NCI-H1417 treated with DMSO at 0.1 percent for 48 hours (cell line): ENCODE measurements at places on chromosomes 5 and 9.

- no peak for DNase-seq
Measured at GRCh38 chr5:94276048-94276447, 342.4 kb downstream of the KIAA0825 start.

DNA sequence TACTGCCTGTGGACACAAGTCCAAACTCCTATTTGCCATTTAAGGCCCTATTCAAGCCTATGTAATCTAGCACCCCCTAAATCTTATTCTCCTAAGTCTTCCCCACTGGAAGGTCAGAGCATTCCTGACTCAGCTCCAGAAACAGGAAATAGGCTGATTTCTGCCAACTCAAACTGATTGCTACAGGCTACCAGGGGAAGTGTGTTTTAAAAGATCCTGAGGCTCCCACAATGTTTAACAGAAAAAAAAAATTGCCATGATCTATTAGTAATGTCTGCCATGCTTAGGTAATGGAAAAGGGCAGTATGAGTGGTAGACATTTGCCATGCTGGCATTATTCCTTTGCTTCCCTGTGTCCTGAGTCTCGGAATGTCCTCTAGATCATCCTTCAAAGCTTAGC lies 65.8 kb upstream of the BRINP1 start:
- DNase-seq = no peak

GRCh38 chr9:88278036-88278435 lies 110.2 kb upstream of the SPIN1 start:
- DNase-seq = no peak

GRCh38 chr5:179801304-179802206 lies 5.1 kb downstream of the MGAT4B start:
- no peak for DNase-seq

GRCh38 chr5:127112347-127112864 lies 39.1 kb upstream of the C5orf63 start:
- no peak for DNase-seq

GRCh38 chr5:76514292-76514691 lies 108.9 kb downstream of the F2RL2 start:
- DNase-seq = no peak

GRCh38 chr5:121024416-121025311 lies 560.6 kb downstream of the PRR16 start:
- DNase-seq = no peak

- no peak for DNase-seq
Measured at GRCh38 chr5:10073441-10074104, 176.1 kb downstream of the ATPSCKMT start.

DNA sequence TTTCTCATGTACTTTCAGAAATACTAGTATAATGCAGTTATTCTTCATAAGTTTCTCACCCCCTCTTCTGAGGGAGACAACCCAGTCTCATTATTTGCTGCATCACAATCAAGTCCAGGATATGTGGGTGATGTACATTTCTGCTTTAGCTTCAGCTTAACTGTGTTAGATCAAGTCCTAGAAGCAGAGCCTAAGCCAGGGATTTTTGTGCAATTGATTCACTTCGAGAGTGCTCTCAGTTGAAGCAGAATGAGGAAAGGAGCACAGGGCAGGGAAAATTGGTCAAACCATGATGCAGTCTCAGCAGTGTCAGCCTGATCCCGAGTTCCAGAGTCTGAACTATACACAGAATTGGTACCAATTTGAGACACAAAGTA lies 15.1 kb downstream of the HNRNPK start:
- DNase-seq = no peak

GRCh38 chr9:98869866-98870265 lies 62.4 kb downstream of the GALNT12 start:
- no peak for DNase-seq

DNA sequence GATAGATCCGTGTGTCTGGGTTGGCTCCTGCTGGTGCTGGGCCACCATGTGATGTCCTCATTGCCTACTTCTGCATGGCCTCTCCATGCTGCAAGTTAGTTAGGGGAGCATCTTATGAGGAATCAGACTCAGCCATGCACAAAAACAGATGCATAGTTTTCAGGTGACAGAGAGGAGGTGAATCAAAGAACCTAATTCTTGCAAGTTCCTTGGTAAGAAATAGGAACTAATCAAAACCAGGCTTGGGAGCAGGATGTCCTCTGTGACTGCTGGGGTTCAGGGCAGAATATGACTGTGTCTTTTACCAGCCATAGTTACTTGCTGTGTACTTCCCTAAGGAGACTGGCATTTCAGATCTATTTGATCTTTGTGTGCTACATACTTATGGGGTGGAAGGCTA lies 61.6 kb downstream of the C9orf152 start:
- no peak for DNase-seq

DNA sequence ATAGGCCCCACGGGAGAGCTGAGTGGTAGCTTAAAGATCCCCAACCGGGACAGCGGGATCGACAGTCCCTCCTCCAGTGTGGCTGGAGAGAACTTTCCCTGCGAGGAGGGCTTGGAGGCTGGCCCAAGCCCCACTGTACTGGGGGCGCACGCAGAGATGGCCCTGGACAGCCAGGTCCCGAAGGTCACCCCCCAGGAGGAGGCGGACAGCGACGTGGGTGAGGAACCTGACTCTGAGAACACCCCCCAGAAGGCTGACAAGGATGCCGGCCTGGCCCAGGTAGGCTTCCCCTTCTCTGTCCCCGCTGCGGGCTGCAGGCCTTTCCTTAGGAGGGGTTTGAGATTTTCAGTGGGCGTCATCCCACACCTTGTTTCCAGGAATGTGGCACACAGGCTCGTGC lies 29.1 kb downstream of the FGD3 start:
- DNase-seq = no peak

DNA sequence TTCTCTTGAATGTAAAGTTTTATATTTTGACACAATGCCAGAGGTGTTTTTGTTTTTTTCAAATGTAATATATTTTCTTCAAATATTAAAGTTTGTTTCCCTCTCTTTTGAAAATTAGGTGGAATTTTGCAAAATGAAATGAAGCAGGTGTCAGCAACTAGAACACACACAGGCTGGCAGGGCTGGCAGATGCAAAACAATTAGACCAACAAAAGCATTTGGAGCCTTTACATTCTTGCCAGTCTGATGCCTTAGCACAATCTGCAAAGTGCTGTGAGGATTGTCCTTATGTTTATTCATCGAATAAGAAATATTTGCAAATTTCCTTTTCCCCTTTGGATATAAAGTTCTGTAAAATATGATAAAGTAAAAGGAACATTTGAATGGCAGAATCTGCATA lies 1063.9 kb downstream of the CDH9 start:
- DNase-seq = no peak

DNA sequence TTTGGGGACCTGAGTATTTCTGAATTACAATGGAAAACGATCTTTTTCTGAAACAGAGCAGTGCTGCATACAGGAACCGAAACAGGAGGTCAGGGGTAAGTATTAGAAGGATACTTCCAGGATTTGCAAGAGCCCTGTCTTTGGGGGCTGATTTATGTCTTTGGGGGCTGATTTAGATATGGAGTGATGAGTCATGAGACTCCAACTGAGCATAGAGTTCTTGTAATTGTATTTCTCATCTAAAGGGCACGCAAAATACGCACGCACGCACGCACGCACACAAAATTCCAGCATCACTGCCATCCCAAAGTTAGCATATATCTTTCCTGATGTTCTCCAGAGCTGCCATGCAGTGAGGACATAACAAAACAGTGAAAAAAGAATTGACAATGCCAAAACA lies 414.8 kb upstream of the CCNH start:
- DNase-seq = no peak

DNA sequence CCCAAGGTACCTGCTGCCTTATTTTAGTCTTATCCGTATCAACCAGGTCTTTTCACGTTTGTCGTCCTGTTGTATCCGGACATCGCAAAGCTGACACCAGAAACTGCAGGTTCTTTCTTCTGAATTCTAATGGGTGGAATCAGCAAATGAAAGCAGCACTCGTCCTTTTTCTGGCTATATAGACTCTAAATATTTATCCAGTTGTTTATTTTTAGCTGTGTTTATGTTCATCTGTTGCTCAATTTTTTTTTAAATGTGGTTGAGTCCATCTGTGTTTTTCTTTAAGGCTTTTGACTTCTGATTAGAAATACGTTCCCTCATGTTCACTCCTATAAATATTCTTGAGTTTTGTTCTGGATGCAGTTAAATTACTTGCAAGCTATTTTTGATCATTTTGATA lies 831.7 kb downstream of the MTRR start:
- no peak for DNase-seq

- DNase-seq = no peak
Measured at GRCh38 chr5:59814537-59814872, 79.0 kb downstream of the PDE4D start.

GRCh38 chr9:107841076-107841475 lies 351.5 kb upstream of the KLF4 start:
- no peak for DNase-seq

- no peak for DNase-seq
Measured at GRCh38 chr5:97412959-97413358, 229.9 kb upstream of the RIOK2 start.

DNA sequence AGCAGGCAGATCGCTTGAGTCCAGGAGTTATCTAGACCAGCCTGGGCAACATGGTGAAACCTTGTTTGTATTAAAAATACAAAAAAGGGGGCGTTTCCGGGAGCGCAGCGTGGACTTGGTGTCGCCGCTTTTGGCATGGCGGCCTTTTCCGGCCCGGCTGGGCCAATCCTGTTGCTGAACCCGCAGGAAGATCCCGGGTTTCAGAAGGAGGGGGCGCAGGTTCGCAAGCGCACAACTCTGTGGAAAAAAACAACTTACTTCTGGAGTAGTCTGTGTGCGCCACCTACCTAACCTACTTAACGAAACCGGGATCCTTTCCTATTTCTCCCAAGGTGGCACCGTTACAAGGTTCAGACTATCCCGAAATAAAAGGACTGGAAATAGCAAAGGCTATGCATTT lies 198.6 kb downstream of the MSX2 start:
- no peak for DNase-seq

- DNase-seq = no peak
Measured at GRCh38 chr5:148382961-148383360, 797 bp upstream of the FBXO38 start.

- no peak for DNase-seq
Measured at GRCh38 chr9:74775396-74775795, 112.3 kb downstream of the TRPM6 start.

- no peak for DNase-seq
Measured at GRCh38 chr9:124594673-124595072, 87.5 kb upstream of the NR5A1 start.
